Activated CD8-positive, alpha-beta T cell treated with anti-CD3 and anti-CD28 coated beads for 36 hours (primary cell): ENCODE measurements at places on chromosomes 5 and 9. TPM values are rescaled to one million over a fixed set of nuclear protein-coding genes. Genes with fewer than 3 reads are reported as not detected.
A peak's percentile ranks its signal among the peaks of the same experiment; 100 is the strongest.

DNA sequence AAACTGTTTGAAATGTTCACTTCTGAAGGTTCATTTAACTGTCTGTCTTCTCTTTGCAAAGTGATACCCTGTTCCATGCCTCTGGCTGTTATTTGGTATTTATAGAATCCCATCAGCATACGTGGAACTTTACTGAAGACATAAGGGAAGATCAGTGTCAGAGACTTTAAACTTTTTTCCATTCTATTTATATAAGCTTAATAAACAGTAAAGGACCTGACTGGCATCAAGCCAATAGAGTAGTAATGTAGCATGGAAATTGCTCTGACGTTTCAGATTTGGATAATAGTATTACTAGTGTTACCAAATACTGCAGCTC lies 94.9 kb upstream of the MINAR2 start:
- no peak overlapping the region for H3K27ac ChIP-seq
- no peaks in the 10 kb centered on the region for H3K4me1 ChIP-seq
- no peak overlapping the region for H3K4me3 ChIP-seq
- no peaks in the 10 kb centered on the region for H3K27me3 ChIP-seq

DNA sequence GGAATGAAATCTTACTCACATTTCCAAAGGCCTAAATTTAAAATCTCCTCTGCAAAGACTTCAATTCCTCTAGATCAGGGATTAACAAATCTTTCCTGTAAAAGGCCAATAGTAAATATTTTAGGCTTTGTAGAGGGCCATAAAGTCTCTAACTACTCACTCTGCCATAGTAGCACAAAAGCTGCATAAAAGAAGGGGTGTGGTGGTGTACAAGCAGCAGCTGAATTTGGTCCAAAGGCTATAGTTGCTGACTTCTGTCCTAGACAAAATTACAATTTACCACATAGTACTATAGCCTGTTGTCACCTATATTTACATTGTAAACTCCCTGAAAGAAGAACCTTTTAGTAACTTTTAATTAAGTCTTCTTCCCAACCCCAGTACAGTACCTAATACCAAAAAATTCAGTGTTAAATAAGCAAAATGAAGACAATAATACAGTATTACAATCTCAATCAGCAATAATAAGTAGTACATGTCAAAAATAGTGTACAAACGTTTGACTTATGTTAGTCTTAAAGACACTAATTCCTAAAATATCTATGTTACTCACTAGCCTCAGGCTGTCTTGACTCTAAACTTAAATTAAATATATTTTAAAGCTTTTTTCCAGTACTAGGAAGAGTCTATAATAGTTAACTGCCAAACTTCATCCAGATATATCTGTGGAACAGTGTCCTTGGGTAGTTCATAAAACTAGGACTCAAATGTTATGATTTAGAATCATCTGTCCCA lies 6.9 kb downstream of the CETN3 start:
- peaks cover 22% of the 10 kb centered on the region for H3K4me1 ChIP-seq
- no peak overlapping the region for H3K4me3 ChIP-seq
- no peak for DNase-seq
- peaks cover 38% of the 10 kb centered on the region for H3K36me3 ChIP-seq
- H3K27me3 ChIP-seq, result no peaks in the 10 kb centered on the region

- H3K4me3 ChIP-seq, result peak overlapping the region; percentile 58
- H3K36me3 ChIP-seq, result peaks cover 6% of the 10 kb centered on the region
- peak; percentile 32 for DNase-seq
- H3K27me3 ChIP-seq, result no peaks in the 10 kb centered on the region
- H3K27ac ChIP-seq, result peak overlapping the region; percentile 84
These were observed 14.3 kb downstream of the ARHGAP26 start for GRCh38 chr5:142784401-142784955.

- no peak overlapping the region for H3K4me3 ChIP-seq
- no peaks in the 10 kb centered on the region for H3K36me3 ChIP-seq
- H3K27me3 ChIP-seq, result peaks cover 25% of the 10 kb centered on the region
- H3K27ac ChIP-seq, result no peak overlapping the region
- H3K4me1 ChIP-seq, result no peaks in the 10 kb centered on the region
These were observed 47.5 kb upstream of the PPARGC1B start for GRCh38 chr5:149682532-149683075.

GRCh38 chr5:72276219-72276752 lies 43.8 kb downstream of the MRPS27 start:
- DNase-seq, result no peak
- peaks cover 52% of the 10 kb centered on the region for H3K36me3 ChIP-seq
- no peaks in the 10 kb centered on the region for H3K27me3 ChIP-seq
- H3K4me3 ChIP-seq, result no peak overlapping the region
- no peak overlapping the region for H3K27ac ChIP-seq
- peaks cover 3% of the 10 kb centered on the region for H3K4me1 ChIP-seq

- H3K27ac ChIP-seq, result peak overlapping the region; percentile 91
- peaks cover 86% of the 10 kb centered on the region for H3K4me1 ChIP-seq
- peaks cover 14% of the 10 kb centered on the region for H3K36me3 ChIP-seq
- DNase-seq, result no peak
These were observed 23.9 kb upstream of the IL7R start for GRCh38 chr5:35832762-35833161.

GRCh38 chr9:35163413-35163812 lies 1.6 kb downstream of the UNC13B start:
- H3K4me1 ChIP-seq, result peaks cover 14% of the 10 kb centered on the region
- DNase-seq, result no peak
- H3K27ac ChIP-seq, result no peak overlapping the region

- DNase-seq, result no peak
- H3K4me3 ChIP-seq, result no peak overlapping the region
- H3K27me3 ChIP-seq, result no peaks in the 10 kb centered on the region
These were observed 189.0 kb downstream of the SEC61B start for GRCh38 chr9:99411068-99411467.

- H3K4me3 ChIP-seq, result peak overlapping the region; percentile 89
- H3K27ac ChIP-seq, result peak overlapping the region; percentile 32
- peaks cover 32% of the 10 kb centered on the region for H3K36me3 ChIP-seq
- peaks cover 20% of the 10 kb centered on the region for H3K4me1 ChIP-seq
These were observed 30.7 kb downstream of the EXOC3 start for GRCh38 chr5:473551-474192.

- H3K4me1 ChIP-seq, result no peaks in the 10 kb centered on the region
- DNase-seq, result no peak
- peaks cover 9% of the 10 kb centered on the region for H3K27me3 ChIP-seq
- H3K4me3 ChIP-seq, result no peak overlapping the region
- H3K36me3 ChIP-seq, result no peaks in the 10 kb centered on the region
These were observed 45.6 kb upstream of the SLC44A1 start for GRCh38 chr9:105198865-105199264.

- H3K4me1 ChIP-seq, result no peaks in the 10 kb centered on the region
- no peaks in the 10 kb centered on the region for H3K36me3 ChIP-seq
- H3K27ac ChIP-seq, result no peak overlapping the region
- no peaks in the 10 kb centered on the region for H3K27me3 ChIP-seq
- DNase-seq, result no peak
- H3K4me3 ChIP-seq, result no peak overlapping the region
These were observed 98.9 kb upstream of the SPATA31D4 start for GRCh38 chr9:81829195-81829882.

DNA sequence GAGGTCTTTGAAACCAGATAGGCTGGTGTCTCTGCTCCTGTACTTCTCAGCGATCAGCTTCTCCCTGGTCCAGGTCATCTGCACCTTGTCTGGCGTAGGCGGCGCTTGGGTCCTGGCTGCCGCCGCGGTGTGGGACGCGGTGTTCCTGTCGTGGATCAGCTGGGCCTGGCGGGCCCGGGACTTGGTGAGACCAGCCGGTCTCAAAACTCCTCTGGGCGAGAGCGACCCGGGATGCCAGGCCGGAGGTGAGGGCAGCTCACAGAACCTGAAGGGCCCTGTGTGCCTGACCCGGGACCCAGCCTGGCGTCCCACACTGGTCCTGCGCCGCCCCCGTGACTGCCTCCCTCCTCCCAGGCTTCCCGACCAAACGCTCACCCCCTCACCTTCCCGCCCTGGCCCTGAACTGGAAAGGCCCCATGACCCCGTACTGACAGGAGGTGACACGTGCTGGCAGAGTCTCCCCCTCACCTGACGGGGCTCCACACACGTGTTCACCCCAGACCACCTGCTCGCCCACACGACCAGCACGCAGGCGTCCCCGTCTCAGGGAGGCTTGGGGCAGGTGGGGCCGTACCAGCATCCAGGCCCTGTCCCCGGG lies 49.0 kb downstream of the NKD2 start:
- no peaks in the 10 kb centered on the region for H3K27me3 ChIP-seq
- no peak overlapping the region for H3K27ac ChIP-seq
- H3K36me3 ChIP-seq, result peaks cover 3% of the 10 kb centered on the region
- H3K4me3 ChIP-seq, result no peak overlapping the region
- DNase-seq, result no peak
- H3K4me1 ChIP-seq, result no peaks in the 10 kb centered on the region

DNA sequence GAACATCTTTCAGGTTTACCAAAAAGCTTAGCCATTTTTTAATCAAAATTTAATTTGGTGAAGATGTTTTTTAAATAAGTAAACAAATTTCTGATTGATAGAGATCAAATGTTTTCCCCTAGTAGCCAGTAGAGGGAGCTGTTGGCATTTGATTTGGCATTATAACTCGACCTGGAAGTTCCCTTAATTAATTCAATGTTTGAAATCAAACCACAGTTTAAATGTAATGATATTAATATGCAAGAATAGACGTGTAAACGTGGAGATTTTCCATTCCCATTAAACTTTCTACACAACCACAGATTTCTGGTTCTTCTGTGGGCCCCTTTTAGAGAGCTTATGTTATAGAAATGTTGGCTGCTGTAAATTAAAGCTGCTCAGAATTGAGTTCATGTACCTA lies 148.1 kb upstream of the MPDZ start:
- no peak for DNase-seq
- H3K4me1 ChIP-seq, result no peaks in the 10 kb centered on the region
- H3K27ac ChIP-seq, result no peak overlapping the region
- H3K36me3 ChIP-seq, result no peaks in the 10 kb centered on the region
- no peaks in the 10 kb centered on the region for H3K27me3 ChIP-seq

GRCh38 chr9:37425298-37425752 lies 2.8 kb downstream of the GRHPR start:
- peaks cover 32% of the 10 kb centered on the region for H3K4me1 ChIP-seq
- no peaks in the 10 kb centered on the region for H3K27me3 ChIP-seq
- H3K27ac ChIP-seq, result no peak overlapping the region
- H3K4me3 ChIP-seq, result no peak overlapping the region
- no peak for DNase-seq

GRCh38 chr5:127834094-127834531 lies 130.9 kb downstream of the CCDC192 start:
- H3K4me3 ChIP-seq, result no peak overlapping the region
- H3K27ac ChIP-seq, result no peak overlapping the region
- DNase-seq, result no peak
- no peaks in the 10 kb centered on the region for H3K4me1 ChIP-seq
- H3K27me3 ChIP-seq, result peaks cover 2% of the 10 kb centered on the region

Gene ANKRD18B
- total RNA-seq, result not detected

Gene CYSRT1
- total RNA-seq, result not detected

Gene INSL4
- not detected for total RNA-seq

Gene TMOD1
- total RNA-seq, result 0.60 TPM

Gene FREM1
- total RNA-seq, result not detected

Gene SUSD1
- total RNA-seq, result 3.6 TPM

Gene SOHLH1
- total RNA-seq, result not detected

Gene SLC36A3
- total RNA-seq, result not detected
